ENCODE measurements at places on chromosomes 2 and 18.

GRCh38 chr2:240232961-240233884 lies 92.8 kb upstream of the OTOS start:
- DNase-seq: peak; percentile 79

DNA sequence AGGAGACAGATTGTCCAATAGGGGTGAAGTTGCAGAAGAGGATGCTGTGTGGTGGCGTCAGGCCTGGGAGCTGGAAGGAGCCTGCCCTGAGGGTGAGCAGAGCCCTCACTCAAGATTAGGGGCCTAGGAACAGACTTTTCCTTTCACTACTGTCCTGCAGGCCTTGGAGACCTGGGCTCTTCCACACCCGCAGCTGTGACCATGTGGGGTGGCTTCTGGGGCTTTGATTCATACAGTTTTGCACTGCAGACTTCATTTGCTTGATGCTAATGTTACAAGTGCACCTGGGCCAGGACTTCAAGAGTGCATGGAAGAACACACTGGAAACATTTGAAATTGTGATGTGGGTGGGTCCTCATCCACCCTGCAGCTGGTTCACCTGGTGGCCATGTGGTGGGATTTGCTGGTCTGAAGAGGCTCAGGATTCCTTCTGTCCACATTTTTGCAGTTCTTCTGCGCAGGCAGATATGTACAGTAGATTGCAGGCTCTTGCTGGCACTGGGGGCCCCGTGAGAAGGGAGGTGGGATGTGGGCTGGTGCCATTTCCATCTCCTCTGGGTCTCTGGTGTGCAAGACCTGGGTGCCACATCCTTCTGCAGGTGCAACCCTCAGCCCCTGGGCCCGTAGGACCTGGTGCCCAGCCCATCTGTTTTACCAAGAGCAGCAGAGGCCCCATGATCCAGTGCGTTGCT lies 9.9 kb downstream of the GLI2 start:
- no peak for DNase-seq

- DNase-seq: no peak
These were observed 739.5 kb downstream of the SOCS6 start for GRCh38 chr18:71028285-71028762.

- DNase-seq: no peak
These were observed 136.3 kb downstream of the ERBB4 start for GRCh38 chr2:212402316-212402715.

DNA sequence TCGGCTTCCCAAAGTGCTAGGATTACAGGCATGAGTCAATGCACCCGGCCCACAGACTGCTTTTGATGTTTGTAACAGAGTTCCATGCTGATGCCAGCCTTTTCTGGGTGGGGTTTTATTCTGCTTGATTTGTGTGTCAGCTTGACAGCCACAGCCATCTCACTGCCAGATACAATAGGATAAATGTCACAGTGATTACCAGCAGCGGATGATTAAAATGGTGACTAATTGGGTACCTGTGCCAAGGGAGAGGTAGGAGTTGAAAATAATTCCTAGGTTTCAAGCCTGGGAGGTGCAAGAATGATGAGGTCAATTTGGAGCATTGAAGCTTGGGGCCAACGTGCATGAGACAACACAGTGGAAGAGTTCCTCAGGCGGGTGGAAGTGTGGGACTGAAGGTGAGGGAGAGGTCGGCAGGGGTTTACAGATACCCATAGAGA lies 39.4 kb downstream of the SH2D6 start:
- DNase-seq: no peak

- DNase-seq: no peak
These were observed 32.9 kb downstream of the CFAP210 start for GRCh38 chr2:169661265-169661664.

DNA sequence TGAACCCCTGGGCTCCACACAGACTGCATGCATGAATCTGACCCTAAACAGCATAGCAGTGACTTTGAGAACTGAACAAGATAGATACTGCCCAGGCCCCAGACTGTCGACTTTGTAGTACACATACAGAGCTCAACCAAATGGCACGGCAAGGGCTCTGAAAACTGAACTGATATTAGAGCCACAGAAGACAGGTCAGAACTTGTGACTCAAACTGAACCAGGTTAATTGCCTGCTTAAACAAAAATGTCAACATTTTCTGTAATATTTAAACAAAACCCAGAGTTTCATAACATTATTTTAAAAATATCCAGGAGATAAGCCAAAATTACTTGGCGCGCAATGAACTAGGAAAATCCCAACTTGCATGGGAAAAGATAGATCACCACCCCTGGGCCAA lies 260.3 kb downstream of the TPGS2 start:
- no peak for DNase-seq

DNA sequence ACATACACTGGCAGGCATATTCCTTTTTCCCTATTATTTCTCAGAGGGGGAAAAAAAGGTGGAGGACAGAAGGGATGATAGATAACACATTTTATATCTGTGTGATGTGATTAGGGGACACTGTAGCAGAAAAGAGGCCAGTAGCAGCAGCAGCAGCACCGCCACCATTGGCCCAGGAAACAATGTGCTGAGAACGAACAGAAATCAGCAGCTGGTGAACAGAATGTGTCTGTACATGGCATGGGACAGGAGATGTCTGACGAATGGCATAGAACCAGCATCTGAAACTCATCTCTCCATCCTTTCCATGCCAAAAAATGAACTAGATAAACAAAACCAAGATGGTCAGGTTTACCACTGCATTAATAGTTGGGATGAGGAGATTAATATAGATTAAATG lies 936.1 kb upstream of the ACVR2A start:
- no peak for DNase-seq

Data from HFFc6 (cell line).